ENCODE measurements at places on chromosomes 5 and 9.

- no peak for DNase-seq
These were observed 331.3 kb upstream of the SEMA6A start for GRCh38 chr5:116905885-116906284.

DNA sequence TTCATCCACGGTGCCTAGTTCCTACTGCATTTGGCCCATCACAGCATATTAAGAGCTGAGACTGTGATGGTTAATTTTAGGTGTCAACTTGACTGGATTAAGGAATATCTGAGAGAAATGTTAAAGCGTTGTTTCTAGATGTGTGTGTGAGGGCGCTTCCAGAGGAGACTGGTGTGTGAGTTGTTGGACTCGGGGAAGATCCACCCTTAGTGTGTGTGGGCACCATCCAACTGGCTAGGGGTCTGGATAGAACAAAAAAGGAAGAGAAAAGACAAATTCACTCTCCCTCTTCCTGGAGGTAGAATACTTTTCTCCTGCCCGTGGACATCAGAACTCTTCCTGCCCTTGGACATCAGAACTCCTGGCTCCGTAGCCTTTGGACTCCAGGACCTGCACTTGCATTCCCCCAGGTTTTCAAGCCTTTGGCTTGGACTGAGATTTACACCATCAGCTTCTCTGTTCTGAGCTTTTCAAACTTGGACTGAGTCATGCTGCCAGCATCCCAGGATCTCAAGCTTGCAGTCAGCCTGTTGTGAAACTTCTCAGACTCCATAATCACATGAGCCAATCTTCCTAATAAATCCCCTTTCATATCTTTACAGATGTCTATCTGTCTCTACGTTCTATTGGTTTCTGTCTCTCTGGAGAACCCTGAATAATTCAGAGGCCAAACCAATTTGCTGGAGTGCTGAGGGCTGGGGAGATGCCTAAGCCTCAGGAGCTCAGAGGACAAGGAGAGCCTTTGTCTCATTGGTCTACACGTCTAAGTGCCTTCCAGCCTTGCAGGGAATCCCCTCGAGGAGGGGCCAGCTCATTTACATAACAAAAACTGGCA, 164.5 kb downstream of the DCP2 start:
- DNase-seq, result no peak

- DNase-seq, result no peak
These were observed 10.5 kb upstream of the EPB41L4B start for GRCh38 chr9:109331353-109331752.

DNA sequence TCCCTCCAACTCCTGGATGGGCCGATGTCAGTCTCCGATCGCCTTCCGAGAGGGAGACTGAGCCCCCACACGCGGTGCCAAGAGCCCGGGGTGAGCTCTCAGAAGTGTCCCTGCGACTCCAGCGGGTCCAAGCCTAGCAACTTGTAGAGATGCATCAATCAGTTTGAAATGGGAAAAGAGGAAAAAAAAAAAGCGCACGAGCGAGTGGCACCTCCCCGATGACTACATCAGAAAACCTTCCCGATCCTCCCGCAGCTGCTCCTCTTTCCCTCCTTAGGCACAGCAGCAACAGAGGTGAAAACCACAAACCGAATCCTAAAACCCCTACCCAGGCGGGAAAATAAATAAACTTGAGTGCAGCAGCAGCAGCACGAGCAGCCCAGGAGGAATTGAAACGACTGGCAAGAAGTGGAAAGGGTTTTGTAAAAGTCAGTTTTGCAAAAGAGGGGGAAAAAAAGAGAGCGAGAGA, 1.0 kb upstream of the EFNA5 start:
- DNase-seq, result no peak

GRCh38 chr5:112316006-112316405, 103.1 kb downstream of the EPB41L4A start:
- no peak for DNase-seq

- no peak for DNase-seq
These were observed 473.6 kb downstream of the AGTPBP1 start for GRCh38 chr9:85268131-85268530.

- no peak for DNase-seq
These were observed 306.6 kb upstream of the KIF2A start for GRCh38 chr5:61999371-61999770.

DNA sequence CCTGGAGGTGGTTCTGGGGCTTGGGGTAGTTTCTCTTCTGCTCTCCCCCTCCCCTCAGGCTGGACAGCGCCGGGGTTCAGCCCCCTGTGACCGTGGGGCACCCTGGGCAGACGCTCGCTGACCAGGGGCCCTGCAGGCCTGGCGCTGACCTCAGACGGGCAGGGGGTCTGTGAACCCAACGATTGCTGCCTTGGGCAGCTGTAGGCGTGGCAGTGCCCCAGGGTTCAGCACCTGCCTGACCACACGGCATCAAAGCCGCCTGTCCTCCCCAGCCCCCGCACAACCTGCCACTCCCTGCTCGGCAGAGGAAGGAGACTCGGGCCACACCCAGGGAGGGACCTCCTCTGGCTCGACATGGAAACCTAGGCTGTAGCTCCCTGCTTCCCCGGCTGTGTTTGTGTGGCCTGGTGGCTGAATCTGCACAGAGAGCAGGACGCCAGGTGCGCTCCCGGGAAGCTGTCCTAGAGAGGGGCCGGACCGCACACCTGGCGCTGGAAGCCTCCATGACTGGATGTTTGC, 12.2 kb downstream of the LCN12 start:
- DNase-seq, result no peak

DNA sequence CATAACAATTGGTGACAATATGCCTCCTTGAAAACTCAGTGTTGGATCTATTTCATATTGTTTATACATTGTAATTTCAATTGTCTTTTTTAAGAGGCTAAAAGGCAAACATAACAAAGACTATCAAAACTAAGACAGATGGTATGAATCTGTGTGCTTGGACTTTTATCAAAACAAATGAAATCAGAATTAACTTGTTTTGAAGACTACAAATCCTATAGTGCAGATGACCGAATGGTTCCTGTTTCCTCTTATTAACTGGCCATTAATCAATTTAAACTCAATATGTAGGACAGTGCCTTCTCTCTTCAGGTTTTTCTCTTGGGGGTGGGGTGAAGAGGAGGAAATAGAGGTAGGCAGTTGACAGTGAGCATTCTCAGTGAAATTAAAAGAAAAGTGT, 366.9 kb upstream of the GRAMD2B start:
- no peak for DNase-seq

- no peak for DNase-seq
These were observed 29.3 kb downstream of the FUBP3 start for GRCh38 chr9:130608554-130609134.

DNA sequence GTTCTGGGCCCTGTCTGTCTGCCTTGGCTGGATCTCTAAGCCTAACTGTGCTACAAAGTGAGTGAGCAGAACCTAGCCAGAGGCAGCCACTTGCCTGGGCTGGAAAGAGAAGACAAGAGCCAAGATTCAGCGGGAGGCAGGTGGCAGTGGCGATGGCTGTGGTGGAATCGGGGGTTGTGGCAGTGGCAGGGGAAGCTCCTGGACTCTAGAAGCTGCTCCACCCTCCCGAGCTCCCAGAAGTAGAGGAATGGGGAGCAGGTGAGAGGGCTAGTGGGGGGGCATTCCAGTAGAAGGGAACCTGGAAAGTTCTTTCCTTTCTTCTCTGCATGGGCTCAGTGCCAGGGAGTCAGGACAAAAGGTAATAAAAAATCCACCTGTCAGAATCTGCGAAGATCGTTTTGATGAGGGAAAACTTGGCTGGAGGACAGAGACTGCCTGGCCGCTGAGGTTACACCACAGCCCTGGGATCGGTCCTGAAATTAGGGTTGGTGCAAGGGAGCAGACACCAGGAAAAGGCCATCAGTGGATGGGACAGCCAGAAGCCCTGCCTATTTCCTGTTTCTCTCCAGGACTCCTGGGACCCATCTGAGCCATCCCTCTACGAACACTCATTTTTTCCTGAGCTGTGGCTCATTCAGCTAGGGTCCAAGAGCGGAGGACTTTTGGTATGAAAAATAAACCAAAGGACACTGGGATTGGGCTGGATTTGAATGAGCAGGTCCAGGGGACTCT, 1.6 kb downstream of the CRAT start:
- no peak for DNase-seq

- no peak for DNase-seq
These were observed 73.0 kb upstream of the PJA2 start for GRCh38 chr5:109482748-109483147.

DNA sequence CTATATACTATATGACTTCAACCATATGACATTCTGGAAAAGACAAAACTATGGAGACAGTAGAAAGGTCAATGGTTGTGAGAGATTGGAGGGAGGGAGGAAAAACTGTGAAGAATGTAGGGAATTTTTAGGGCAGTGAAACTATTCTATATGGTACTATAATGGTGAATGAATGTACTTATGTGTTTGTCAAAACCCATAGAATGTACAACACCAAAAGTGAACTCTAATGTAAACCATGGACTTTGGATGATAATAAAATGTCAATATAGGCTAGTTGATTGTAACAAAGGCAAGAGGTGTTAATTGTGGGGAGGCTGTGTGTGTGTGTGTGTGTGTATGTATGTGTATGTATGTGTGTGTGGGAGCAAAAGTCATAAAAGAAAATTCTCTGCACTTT, 10.8 kb upstream of the STOM start:
- DNase-seq, result no peak

DNA sequence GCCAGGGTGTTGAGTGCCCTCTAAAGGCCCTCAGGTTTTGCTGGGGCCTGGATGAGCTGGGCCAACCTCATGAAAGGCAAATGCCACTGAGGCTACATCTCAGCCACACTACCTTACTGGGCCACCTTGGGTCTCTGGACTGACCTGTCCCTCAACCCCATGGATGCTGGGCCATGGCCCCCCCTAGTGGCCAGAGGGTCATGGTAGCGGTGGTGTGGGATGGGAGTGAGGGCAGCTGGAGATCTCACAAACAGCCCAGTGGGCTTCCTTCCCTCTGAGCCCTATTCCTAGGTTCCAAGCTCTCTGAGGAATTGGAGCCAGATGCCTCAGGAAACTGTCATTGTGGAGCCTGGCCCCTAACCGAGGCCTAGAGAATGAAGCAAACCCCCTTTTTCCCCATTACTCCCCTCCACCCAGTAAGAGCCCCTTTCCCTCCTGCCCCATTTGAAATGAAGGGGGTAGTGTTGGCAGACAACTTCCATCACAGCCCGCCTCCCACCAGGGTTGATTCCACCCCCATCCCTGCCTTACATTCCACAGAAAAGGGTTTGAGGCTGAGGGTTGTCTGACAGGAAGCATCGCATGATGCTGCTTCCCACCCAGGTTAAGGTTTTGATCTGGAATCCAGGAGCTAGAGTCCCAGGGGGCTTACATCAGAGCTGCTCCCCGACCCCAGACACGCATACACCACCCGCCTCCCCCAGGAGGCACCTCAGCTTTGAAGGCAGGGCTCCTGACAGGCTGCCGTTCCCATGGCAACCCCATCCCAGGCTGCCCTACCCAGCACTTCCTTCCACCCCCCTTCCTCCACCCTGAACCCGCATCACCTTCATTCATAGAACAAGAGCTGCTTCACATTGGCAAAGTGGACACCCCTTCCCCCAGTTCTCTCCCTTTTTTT, 63.9 kb downstream of the PCDH1 start:
- DNase-seq, result no peak

DNA sequence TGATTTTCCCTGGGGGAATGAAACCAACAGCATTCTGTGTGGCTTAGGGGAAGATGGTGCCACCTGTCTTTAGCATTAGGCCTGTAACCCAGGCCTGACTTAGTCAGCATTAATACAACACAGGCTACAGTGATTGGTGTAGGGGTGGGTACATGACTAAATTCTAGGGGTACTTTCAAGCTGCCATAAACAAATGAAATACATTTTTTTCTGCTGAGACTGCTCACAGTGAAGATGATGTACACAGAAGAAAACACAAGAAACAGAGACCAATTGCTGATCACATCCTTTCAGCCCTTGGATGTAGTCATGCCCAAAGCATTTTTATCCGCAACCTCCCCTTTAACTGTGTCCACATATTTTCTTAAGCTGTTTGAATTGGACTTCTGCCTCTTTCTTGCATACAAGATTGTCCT, 527.2 kb downstream of the KCTD16 start:
- no peak for DNase-seq

- DNase-seq, result no peak
These were observed 47.9 kb downstream of the TMEM252 start for GRCh38 chr9:68492806-68493205.

- no peak for DNase-seq
These were observed 56.5 kb upstream of the ANGPTL2 start for GRCh38 chr9:127178686-127179632.

- no peak for DNase-seq
These were observed 168.0 kb upstream of the IER5L start for GRCh38 chr9:129346046-129346445.

- no peak for DNase-seq
These were observed 239.8 kb downstream of the PBX3 start for GRCh38 chr9:125986966-125987365.

GRCh38 chr9:9284201-9284600, 1328.6 kb downstream of the PTPRD start:
- DNase-seq, result no peak

- DNase-seq, result no peak
These were observed 23.5 kb upstream of the ERAP2 start for GRCh38 chr5:96852759-96853158.

DNA sequence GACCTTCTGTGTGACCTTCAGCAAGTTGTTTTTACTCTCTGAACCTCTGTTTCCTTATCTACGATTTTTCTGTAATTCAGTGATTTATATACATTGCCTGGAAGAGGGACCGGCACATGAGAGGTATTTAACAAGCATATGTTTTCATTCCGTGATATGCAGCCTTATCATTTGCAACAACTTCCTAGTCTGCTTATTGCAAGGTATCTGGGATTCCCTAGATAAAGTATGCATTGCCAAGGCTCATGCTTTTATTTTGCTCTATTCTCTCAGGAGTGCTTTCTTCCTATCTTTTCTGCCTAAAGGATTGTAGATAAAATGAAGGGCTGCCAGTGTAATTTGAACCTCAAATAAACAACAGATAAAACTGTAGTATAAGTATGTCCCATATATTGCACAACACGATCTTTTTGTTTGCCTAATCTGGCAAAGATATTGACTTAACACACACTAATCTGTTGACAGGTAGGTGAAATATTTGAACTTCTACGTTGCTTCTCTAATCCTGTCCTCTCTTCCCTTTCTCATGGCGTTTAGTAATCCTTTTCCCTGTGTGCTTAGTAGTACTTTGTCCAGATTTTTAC, 377.2 kb upstream of the TNC start:
- DNase-seq, result no peak

DNA sequence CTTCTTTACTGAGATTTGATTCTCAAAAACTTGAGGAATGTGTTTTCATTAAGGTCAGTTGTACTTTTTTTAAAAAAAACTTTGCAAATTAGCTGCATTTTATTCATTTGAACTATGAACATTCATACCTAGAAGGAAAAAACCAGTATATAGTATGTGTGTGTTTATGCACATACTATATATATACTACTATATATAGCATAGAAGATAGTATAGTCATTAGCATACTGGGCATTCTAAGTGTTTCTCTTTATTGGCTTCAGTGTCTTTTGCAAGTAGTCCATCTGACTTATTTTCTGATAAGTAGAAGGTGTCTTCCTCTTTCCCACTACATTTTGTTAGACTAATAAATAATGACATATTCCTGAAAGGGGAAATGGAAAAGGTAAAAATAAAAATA, 33.0 kb downstream of the ELOVL7 start:
- no peak for DNase-seq
